Liver (tissue), 10 donors: ENCODE measurements at places on chromosomes 3 and 15.

DNA sequence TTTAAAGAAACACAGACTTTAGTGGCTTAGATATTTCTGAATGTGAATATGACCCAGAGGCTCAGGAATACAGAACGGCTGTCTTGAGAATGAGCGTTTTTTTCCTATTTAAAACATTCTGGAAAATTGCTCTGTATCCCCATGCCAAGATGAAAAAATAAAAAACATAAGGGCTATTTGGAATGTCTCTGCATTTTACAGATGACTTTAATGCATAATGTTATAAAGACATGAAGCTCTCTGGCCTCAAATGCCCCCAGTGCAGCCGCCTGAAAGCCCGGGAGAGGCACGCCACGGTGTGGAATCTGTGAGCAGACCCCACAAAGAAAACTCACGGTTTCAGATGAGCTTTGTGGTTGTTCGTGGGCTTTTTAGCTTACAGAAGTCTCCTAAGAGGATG, 322.5 kb upstream of the ICE2 start:
- no peak for DNase-seq

GRCh38 chr15:60376677-60377095, 21.1 kb downstream of the ANXA2 start:
- no peak for DNase-seq

GRCh38 chr15:29050870-29051269, 165.1 kb downstream of the APBA2 start:
- DNase-seq: no peak

DNA sequence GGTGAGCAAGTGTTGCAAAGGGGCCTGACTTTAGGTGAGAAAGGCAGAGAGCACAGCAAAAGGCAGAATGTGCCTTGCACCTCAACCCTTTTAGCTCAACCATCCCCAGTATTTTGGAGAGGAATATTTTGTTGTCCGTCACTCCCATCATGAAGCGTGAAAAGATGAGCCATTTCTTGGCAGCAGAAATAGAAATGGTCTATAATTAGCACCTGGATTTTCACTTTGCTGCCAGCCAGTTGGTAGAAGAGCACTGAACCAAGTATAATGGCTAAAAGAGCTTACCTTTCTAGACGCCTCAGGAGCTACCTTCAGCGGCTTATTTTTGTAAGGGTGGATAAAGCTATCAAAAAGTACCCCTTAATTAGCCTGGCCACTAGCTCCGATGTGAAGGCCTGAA, 406.7 kb downstream of the OCA2 start:
- DNase-seq: no peak

- no peak for DNase-seq
Observed at GRCh38 chr15:88066636-88067330, 189.8 kb downstream of the NTRK3 start.

GRCh38 chr3:11238060-11238459, 34.1 kb upstream of the ATG7 start:
- no peak for DNase-seq

DNA sequence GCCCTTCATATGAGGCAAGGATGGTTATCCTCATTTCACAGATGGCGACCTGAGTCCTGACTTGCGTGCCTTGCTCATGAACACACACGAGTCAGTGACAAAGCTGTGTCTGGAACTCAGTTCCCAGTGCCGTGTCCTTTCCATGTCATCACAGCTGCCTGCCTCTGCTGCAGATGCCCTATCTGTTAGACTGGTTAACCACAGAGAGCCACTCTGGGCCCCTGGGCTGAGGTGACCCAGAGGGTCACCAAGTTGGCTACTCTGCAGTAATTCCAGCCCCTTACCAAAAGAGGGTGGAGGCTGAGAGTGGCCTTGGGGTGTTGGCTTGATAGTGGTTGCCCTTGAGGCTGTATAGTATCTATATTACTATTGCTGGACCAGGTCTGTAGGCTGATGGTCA, 41.0 kb downstream of the RAB11A start:
- no peak for DNase-seq

DNA sequence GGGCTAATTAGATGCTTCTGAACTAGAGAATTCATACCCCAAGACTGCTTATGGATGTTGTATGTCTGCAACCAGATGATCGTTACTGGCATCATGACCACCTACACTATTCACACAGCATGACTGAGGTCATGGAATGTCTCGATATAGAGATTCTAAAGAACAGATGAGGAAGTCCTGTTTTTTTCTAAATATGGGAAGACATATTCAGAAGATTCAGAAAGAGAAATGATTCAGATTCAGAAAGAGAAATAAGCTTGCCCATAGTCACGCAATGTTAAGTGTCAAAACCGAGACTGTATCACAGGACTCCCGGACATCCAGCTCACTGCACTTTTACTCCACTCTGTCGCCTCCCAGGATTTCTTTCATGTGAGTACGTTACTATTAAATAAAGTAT, 136.2 kb downstream of the TPRG1 start:
- DNase-seq: no peak

DNA sequence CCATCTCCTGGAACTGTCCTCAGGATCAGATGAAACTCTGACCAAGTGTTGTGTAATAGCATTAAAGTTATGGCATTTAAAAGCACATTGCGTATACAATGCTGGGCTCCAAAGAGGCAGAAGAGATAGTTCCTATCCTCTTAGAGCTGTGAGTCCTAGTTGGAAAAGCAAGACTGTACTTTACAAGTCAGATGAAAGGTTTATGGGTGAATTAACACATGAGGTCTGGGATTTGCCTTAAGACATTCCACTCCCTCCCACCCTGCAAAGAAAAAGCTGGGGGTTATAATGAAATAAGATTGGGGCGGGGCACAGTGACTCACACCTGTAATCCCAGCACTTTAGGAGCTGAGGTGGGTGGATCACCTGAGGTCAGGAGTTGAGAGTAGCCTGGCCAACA, 35.6 kb downstream of the SNAPC5 start:
- no peak for DNase-seq

DNA sequence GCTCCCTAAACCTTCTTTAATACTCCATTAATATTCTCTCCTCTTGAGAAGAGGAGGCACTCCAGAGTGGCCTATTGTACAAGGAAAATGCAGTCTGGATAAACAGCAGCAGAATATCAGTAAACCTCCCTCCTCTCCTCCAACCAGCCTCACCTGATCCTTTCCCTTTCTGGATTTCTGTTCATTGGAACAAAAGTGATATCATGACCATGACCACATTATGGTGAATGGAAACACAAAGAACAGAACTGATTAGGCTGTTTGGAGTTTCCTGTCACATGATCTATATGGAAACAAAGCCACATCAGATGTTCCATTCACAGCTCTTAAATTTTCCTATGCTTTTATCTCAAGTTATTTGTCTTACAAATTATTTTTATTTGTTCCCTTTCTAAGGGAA, 14.6 kb downstream of the C2CD4B start:
- no peak for DNase-seq

- DNase-seq: no peak
Observed at GRCh38 chr3:9435316-9435715, 37.9 kb downstream of the SETD5 start.

DNA sequence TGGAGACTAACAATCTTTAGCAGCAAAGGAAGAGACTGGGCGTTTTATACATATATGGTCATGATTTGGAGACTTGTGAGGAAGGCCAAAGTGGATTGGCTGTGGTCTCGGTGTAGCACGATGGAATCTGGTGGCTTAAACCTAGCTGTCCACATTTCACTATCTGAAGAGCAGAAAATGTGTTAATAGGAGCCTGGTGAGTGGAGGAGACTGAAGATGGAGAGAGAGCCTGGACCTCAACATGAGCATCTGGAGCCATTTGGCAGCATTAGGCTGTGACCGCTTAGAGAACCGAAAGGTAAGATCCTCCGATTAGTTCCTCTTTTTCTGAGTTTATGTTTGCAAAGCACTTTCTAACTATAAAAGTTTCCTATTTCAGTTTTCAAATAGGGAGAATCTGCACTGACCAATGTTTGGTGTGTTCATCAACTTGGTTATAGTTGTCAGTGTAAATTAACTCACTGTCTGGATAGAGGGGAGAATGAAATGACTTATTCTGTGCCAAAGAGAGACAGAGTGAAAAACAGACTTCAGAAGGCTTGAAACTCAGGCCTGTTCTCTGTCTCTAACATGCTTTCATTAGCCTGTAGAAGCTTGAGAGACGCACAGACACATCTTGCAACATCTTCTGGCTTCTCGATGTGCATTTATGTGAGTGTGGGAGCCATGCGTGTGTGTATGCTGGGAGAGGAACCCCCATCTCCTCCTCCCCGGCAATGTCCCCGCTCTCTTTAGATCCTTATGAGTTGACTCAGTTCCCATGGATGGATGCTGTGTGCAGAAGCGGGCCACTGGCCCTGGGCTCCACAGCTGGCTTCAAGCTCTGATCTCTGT, 244.7 kb upstream of the TBL1XR1 start:
- no peak for DNase-seq

DNA sequence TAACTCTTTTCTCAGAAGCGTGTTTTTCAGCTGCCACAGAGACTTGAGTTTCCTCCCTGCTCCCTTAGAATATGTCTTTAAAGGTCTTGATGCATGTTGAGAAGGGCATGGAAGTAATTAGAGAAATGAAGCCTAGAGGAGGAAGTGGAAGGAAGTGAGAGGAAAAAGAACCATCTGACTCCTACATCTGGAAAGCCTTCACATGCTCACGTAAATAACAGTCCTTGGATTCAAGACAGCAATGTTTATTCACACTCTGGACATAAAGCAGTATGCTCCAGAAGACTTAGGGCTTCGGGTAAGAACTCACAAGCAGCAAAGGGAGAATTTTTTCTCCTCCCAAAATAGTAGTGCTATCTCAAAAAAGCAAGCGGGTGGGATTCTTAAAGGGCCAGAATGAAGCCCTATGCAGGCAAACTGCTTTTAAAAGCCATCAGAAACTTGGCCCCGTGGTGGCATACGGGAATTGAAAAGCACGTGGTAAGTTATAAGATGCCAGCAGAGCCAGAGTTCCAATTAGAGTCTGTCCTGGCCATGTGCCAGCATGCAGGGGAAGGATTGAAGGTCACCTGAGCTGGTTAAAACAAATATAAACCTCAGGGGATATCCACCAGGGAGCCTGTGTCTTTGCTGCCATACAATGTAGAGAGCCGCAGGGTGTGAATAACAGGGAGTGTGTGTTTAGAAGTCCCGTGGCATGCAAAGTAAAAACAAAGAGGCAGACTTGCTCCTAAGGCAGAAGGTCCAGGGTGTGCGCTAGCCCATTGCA, 380.8 kb upstream of the NDN start:
- DNase-seq: no peak

DNA sequence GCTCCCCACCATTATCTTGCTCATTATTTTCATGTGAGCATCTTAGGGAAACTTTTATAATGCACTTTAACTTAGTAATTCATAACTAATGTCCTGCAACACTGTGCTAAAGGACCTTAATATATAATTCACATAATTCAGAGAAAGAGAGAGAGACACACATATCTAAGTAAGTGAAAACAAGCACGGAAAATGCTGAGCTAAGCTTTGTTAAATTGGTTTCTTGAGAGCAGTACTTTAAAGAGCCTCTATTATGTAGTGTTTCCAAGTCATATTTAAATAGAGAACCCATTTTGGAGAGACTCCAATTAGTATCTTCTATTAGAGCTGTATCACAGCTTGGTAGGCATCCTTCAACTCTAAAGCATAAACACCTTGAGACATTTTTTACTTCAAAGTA, 354.1 kb upstream of the SOX14 start:
- DNase-seq: no peak

DNA sequence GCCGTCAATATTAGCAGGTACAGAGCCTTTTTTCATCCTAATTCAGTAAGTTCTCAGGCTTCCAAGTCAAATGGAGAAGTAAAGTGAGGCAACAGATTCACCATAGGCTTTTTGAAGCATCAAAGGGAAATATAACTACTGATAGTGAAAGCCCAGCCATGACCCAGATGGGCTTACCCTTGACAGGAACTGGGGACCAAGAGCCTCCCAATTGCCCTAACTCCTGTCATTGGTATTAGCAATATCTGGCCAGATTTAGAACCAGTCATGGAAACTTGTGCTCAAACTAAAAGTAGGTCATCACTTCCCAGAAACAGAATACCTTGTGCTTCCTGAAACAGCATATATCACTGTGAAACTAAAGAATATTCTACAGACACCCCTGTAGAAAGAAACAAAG, 33.0 kb downstream of the NME9 start:
- DNase-seq: no peak

- no peak for DNase-seq
Observed at GRCh38 chr15:40918146-40918798, 10.9 kb upstream of the DLL4 start.

DNA sequence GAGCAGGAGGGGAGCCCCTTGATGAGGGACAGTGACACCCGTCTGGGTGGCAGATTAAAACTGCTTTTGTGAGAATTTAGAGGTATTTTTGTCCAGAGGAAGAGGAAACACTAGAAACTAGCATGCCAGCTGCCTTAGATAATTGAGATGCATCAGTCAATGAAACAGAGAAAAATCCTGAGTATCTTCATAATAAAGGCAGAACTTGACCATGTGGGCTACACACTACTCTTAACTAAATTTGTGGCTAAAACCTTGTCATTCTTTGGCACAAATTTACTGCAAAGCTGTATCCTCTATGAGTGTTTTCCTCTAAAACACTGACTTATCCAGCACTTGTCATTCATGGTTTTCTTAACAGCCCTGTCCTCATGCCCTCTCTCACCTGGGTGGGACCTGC, 259.7 kb upstream of the TPM1 start:
- no peak for DNase-seq
